Activated T-helper 9 cell treated with anti-CD3 and anti-CD28 coated beads, Interleukin-2, amount 50 U/mL, for 16 hours (primary cell): ENCODE measurements at places on chromosomes 2 and 18.

GRCh38 chr2:2703172-2703571, 372.1 kb upstream of the MYT1L start:
- DNase-seq: no peak

GRCh38 chr2:117967977-117968718, 45.7 kb downstream of the CCDC93 start:
- DNase-seq: no peak

GRCh38 chr2:128595763-128596395, 277.2 kb upstream of the HS6ST1 start:
- no peak for DNase-seq

DNA sequence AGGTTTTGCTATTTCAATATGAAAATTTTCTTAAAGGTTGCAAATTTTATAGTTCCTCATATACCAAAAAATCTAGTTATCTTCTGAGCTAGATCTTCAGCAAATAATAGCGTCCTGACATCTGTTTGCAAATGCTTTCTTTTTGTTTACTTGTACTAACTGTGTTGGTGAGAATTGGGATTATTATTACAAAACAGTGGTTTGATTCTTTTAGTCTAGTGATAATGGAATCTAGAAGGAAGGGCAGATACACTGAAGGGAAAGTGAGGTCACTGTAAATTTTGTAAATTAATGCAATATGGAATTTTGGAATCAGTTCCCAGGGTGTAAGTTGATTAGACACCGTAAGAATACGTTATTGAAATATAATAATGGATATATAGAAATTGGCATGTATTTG, 36.2 kb upstream of the NT5C1B start:
- DNase-seq: no peak

DNA sequence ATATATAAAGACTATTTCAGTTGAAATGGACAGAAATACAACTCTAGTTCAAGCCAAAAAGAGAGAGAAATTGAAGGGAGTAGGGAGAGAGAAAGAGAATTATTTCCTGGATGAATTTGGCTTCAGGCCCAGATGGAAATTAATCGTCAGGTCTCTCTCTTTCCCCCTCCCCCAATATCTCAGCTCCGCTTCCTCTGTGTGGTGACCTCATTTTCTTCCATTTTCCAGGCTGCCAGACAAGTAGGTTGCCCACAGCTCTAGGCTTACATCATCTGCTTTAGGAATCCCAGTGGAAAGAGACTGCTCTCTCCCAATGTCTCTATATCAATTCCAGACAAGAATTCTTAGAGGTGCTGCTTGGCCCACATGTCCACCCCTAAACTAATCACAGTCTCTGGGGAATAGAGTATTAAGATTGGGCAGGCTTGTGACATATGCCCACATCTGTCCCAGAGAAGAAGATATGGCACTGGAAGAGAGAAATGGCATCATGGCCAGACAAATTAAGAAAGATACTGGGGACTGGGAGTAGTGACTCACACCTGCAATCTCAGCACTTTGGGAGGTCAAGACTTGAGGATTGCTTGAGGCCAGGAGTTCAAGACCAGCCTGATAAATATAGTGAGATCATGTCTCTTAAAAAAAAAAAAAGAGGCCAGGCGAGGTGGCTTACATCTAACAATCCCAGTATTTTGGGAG, 37.2 kb upstream of the CFAP36 start:
- DNase-seq: no peak

GRCh38 chr2:109519513-109519912, 94.3 kb downstream of the SEPTIN10 start:
- no peak for DNase-seq

DNA sequence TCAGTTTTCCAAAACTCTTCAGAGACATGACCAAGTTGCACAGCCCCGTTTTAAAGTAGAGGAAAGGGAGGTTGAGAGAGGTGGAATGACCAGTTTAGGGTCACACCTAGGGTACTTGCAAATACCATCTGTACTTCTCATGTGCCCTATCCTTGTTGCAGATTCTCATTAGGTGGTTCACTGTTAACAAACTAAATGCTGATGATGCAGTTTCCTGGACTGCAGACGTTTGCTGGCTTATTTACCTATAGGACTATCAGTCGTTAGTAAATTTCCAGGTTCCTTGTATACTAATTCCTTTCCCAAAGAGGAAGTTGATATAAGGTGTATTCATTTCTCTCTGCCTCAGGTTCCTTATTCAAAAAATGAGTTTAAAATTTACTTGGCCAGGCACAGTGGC, 1.4 kb downstream of the FARP2 start:
- DNase-seq: no peak

DNA sequence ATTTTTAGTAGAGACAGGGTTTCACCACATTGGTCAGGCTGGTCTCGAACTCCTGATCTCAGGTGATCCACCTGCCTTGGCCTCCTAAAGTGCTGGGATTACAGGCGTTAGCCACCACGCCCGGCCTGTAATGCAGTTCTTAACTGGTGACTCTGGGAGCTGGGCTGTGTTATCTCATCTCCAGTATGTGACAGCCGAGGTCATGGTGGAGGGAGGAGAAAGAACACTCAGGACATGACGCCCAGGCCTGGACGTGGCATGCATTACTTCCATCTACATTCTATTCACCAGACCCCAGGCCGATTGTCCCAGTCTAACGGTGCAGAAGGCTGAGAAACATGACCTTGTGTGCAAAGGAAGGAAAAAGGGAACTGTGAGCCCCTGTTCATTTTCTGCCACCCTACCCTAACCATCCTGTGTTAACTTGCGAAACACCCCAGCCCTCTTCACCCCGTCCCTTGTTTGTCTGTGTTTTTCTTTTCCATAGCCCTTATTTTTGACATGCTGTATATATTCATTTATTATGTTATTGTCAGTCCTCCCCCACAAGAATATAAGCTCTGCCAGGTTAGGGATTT, 88.1 kb upstream of the ASAP2 start:
- no peak for DNase-seq

DNA sequence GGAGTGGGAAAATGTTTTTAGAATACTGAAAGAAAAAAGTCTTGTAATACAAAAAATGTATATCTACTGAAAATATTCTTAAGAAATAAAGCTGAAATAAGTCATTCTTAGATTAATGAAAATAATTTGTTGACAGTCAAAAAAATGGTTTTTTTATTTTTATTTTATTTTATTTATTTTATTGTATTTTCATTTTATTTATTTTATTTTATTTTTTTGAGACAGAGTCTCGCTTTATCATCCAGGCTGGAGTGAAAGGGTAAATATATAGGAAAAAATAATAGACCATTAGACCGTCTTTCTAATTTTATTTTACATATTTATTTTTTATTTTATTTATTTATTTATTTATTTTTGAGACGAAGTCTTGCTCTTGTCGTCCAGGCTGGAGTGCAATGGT, 1583.6 kb upstream of the TMEFF2 start:
- no peak for DNase-seq

DNA sequence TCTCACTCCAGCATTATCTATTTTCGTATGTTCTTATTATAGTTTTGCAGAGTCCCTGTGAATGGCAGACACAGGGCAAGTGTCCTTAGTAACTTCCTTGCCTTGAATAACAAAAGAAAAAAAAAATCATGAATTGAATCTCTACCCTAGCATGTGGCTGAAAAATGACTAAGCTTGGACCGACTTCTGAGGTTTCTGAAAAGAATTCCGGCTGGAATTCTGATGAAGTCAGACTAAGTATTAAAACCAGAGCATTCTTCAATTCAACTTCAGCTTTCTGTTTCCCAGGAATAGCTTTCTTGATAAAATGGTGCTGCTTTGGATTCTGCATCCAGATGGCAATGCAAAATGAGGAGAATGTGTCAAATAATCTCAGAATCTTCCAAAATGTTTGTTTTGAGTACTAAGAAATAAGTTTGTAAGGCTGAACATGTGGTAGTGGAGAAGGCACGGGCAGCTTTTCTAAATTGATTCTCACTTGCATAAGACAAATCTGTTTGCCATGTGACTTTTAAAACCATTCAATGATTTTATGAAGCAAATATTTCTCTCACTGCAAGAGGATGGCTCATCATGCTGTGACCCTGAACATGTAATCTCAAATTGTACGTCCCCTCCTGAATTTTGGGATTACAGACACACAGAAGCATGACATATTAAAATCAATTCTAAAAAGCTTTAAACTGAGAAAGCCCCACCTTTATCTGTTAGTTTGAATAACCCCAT, 1462.8 kb upstream of the LRRTM1 start:
- no peak for DNase-seq

DNA sequence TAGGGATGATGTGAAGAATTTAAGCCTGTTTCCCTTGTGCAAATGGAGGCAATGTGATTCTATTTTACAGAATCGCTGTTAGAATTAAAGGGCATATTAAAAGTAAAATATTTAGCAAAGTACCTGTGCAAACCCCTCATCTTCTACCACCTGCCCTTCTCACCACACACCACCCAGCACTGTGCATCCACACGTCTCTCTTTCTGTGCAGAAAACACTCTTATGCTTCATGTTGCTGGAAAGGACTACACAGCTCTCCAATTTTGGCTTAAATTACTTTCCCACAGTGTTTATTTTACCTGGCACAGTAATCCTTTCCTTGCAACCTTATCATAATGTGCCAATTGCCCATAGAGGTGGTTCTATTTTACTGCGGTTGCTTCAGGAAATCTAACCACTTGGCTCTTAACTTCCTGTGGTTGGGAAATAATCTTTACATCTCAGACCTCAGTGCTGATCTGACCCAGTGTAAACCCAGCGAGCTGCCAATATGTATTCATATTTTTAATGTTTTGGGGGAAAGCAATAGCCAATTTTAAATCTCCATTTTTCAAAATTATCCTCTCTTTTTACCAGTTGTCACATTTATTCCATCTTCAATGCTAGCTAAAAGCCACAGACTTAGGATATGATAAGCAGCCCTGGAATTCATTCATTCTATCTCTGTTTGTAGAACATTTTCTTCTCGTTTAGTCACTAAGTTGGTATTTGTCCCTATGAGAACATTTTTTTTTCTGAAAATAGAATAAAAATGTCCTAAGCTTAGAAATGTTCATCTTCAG, 250.9 kb downstream of the DSEL start:
- no peak for DNase-seq

- no peak for DNase-seq
Measured at GRCh38 chr2:190169221-190170072, 106.9 kb upstream of the MSTN start.

DNA sequence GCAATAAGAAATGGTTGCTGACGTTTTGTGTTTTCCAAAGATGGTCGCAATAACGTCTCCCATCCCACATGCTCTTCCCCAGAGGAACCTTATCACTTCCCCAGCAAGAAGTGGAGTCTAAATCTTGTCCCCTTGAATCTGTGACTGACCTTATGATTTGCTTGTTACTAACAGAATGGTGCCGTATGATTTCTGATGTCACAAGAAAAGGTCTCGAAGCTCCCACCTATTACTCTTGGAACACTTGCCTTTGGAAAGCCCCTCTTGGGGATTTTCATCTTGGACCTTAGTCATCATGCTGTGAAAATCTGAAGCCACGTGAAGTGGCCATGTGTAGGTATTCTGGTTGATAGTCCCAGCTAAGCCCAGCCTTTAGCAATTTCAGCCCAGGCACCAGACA, 86.2 kb upstream of the GLS start:
- no peak for DNase-seq

DNA sequence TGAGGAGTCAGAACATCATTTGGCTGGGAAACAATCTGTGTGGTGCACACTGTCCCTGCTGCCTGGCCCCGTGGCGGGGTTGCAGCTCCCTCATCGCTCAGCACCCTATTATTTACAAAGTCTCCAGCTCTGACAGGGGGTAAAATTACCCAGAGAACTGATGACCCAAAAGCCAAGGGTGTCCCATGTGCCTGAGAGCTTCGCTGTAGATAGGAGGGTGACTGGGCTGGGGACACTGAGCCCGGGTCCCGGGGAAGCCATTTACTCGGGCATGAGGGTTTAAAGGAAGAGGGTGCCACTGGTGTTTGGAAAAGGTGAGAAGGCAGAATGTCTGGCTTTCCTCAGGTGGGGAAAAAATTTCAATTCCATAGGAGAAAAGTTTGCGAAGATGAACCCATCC, 48.2 kb upstream of the EML6 start:
- no peak for DNase-seq

DNA sequence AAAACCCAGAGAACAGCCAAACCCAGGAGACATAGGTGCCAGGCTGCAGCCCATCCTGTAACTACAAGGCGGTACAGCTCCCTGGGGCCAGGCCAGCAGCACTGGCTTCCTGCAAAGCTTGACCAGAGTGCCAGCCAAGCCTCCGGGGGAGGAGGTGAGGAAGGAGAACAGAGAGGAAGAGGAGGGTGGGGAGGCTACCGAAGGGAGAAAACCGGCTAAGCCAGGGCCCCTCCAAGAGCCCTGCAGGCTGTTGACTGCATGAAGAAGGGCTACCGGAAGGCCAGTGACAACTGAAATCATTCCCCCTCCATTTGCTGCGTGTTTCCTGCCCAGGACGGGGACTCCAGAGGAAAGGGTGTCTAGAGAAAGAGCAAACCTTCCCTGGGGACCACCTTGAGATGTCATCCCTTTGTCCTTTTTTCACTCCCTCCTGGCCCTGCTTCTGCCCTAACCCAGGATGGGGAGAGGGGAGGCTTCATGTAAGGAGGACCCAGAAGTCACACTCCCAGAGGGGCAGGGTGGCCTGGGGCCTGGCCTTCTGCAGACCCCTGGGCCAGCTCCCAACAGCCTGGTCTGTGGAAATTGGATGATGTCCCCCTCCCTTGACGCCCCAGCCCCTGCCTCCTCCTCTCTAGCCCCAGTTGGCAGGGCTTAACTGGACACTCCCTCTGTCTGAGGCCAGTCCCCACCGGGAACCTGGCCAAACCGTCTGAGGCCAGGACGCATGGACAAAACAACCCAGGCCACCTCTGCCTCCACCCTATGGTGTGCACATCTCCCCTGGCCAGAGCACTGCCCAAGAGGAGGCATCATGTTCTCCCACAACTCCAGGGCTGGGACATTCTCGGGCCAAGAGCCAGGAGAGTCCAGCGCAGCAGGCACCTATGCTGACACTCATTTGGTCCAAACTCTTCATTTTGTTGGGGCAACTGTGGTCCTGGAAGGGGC, 207.8 kb downstream of the CYP26B1 start:
- no peak for DNase-seq

DNA sequence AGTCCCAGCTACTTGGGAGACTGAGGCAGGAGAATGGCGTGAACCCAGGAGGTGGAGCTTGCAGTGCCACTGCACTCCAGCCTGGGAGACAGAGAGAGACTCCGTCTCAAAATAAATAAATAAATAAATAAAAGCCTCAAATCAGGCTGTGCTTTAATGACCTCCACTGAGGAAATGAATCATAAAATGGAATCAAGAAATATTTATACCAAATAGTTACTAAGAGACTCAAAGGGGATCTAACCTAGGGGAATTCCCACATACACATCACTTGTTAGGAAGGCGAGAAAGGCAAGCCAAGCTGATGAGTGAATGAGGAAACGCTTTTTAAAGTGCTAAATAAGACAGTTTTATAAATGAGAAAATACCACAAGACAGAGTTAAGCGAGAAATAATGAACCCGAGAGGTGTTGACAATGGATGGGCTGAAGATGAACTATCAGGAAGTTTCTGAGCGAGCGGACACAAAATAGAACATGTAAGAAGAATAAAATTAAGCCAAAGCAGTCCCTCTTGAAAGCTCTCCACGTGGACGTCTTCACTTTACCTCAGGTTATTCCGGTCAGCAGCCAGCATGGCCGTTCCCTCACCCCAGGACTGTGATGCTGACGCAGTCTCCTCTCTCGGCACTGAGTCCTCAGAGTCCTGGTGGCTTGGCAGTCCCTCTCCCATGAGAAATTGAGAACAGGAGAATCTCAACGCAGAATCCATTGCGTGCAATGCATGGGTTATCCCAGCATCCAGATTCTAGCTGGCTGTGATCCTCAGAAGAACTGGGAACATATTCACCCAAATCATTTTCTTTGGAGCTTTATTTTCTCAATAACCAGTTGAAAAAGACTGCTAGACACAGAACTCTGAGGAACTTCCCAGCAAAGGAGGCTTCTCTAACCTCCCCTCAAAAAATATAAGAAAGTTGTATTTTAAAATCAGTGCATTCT, 22.3 kb downstream of the PXDN start:
- DNase-seq: no peak
